NCI-H2171 (cell line): ENCODE measurements at places on chromosomes 3 and 15.

GRCh38 chr15:100862162-100862561 is 17.5 kb upstream of the ALDH1A3 start:
- no peak for DNase-seq

GRCh38 chr15:96354731-96355567 is 24.4 kb downstream of the NR2F2 start:
- no peak for DNase-seq

DNA sequence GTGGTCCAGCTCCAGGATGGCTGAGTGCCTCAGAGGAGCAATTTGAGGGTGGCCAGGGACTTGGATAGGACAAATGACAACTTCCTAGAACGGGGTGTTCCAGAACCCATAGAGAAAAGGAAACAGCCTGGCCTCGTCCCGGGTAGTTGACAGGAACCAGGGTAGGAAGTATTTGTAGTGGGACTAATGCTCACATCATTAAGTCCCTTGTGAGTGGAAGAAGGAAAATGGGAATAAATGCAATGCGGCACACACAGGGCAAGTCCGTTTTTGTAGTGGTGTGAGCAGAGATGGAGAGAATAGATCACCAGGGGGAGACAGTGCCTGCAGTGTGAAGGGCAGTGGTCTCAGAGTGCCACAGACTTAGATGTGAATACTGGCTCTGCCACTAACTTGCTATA is 19.6 kb downstream of the TIMP4 start:
- DNase-seq = no peak

GRCh38 chr15:37038716-37039106 is 61.6 kb downstream of the MEIS2 start:
- DNase-seq = no peak

- no peak for DNase-seq
Measured at GRCh38 chr3:11367143-11367693, 95.0 kb downstream of the ATG7 start.
